Stimulated activated CD4-positive, alpha-beta T cell treated with anti-CD3 and anti-CD28 coated beads, Interleukin-1b, Interleukin-23, amount 100 ng/mL, for 1 hour (primary cell): ENCODE measurements at places on chromosomes 12 and 14.

DNA sequence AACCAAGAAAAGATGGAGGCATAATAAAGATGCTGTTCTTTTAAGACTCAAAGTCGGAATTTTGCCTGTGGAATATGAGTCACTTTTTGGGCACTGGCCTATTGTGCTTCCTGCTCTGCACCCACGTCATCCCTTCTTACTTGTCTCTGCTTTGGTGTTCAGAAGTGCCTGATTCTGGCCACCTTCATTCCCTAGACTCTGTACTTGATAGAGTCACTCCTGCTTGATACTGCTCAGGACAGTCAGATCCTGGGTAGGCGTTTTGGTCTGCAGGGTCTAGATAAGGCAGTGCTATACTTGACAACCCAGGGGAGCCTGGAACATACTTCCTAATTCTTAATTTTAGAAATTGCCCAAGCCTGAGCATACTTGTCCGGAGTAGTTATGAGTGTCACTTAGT is 1.9 kb downstream of the LRRK2 start:
- DNase-seq = no peak

- DNase-seq = no peak
Observed at GRCh38 chr12:100127766-100128511, 14.7 kb downstream of the BLTP3B start.

GRCh38 chr12:117594481-117594880 is 233.1 kb upstream of the NOS1 start:
- DNase-seq = no peak

DNA sequence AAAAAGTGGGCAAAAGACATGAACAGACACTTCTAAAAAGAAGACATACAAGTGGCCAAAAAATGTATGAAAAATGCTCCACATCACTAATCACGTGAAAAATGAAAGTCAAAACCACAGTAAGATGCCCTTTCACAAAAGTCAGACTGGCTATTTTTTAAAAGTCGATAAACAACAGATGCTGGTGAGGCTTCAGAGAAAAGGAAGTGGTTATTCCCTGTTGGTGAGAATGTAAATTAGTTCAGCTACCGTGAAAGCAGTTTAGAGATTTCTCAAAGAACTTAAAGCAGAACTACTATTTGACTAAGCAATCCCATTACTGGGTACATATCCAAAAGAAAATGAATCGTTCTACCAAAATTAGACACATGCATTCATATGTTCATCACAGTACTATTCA is 237.0 kb downstream of the KIF21A start:
- no peak for DNase-seq

DNA sequence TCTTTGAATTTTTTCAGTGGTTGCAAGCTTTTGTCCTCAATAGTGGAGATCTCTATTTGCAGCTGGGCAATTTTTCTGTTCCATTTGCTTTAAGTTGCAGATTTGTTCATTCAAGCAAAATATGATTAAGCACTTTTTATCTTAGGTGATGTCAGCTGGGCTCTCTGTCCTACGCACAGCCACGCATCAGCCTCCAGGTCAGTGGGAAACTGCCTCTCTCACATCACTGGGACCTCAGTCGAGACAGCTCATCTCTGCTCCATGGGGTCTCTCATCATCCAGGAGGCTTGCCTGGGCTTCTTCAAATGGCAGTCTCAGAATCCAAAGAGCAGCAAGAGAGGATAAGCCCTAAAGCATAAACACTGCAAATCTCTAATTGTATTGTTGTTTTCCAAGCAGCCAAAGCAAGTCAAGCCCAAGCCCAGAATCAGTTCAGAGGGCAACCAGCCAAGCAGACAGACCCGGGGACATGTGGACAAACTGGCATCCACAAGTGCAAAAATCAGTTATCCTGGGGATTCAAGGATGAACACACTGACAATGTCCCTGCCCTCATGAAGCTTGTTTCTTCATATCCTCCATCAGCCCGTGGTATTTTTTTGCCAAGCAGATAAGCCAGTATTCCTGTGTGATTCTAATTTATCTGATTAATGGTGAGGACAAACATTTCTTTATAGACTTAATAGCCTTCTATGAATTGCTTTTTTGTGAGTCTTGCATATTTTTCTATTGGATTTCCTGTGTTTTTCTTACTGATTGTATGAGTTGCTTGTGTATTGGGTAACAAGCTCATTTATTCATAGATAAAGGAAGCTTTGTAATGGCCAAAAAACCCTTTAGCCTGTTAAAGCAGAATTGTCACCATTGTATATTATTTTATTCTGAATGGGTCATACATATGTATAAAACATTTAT is 262.5 kb downstream of the GXYLT1 start:
- DNase-seq = no peak

DNA sequence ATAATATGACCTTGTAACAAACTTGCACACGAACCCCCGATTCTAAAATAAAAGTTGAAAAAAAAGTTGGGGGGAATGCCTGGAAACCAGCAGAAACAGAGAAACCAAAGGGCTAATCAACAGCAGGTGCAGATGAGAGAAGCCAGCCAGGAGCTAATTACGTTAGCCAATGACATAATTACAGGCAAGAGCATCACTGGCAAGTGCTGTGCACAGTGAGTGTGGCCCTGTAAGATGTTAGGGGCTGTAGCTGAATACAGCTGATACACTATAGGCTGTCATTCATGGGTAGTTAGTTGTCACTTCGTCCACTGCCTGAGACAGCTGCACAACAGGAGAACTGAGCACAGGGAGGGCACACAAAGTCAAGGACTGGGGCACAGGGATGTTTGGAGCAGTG is 7.3 kb upstream of the FGF23 start:
- no peak for DNase-seq

DNA sequence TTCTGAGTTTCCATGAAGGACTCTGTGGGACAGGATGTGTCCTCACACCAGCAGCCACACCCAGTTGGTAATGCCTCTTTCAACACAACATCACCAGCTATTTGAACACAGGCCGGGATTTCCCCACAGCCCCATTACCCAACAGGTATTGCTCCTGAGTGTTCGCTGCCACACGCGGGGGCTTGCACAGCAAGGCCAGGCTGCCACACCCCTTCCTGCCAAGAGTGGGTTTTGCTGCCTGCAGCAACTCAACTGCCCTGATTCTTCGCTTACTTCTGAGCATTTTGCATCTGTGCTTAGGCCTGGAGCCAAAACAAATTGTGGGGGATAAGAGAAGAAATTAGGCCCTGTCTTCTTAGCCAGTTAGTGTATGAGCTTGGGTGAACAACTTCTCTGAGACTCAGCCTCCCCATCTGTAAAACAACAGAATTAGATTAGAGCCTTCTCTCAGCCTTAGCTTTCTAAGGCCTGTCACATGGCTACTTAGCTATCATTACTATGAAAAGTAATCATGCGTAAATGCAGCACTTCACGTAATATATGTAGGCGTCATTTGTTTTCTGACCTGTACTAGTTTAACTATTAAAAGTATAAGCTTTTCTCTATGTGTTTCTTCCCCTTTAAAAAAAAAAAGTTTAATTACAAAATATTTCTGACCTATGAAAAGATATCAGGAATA is 20.0 kb downstream of the CKAP4 start:
- no peak for DNase-seq

DNA sequence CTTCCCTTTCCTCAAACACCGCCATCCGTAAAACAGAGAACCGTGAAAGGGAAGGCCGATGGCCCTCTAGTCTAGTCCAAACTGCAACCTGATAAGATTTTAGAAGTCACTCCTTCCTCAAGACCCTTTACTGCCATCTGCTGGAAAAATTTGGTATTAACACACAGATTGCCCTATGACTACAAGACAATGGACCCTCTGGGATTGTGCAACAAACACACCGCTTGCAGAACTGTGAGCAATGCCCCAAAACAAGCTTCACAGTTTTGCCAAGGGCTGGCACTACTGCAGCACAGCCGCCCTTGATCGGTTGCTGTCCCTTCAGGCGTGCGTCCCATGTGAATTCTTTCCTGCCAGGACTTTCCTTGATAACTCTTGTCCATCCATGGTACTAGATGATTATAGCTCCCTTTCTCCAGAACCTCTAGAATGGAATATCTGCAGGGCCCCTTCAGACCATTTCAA is 23.1 kb downstream of the LLPH start:
- peak; percentile 9 for DNase-seq

GRCh38 chr14:23831596-23831995 is 122.0 kb upstream of the DHRS4 start:
- no peak for DNase-seq

DNA sequence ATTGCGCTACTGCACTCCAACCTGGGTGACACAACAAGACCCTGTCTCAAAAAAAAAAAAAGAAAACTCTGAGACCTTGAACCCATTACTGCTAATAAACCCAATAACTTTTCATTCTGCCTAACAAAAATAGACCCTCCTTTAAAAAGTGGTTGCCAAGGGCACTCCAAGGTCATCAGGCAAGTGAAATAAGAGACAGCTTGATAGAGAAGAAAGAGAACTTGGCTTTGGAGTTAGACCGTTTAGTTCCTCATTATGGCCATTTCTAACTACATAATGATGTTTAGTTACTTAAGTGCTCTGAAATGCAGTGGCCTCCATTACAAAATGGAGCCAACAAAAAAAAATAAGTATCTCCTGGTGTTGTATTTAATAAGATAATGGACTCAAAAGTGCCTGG is 55.9 kb downstream of the PHLDA1 start:
- no peak for DNase-seq

- no peak for DNase-seq
Observed at GRCh38 chr14:21987937-21988336, 314.3 kb upstream of the OR4E1 start.

GRCh38 chr12:33383503-33383902 is 56.1 kb downstream of the SYT10 start:
- no peak for DNase-seq

DNA sequence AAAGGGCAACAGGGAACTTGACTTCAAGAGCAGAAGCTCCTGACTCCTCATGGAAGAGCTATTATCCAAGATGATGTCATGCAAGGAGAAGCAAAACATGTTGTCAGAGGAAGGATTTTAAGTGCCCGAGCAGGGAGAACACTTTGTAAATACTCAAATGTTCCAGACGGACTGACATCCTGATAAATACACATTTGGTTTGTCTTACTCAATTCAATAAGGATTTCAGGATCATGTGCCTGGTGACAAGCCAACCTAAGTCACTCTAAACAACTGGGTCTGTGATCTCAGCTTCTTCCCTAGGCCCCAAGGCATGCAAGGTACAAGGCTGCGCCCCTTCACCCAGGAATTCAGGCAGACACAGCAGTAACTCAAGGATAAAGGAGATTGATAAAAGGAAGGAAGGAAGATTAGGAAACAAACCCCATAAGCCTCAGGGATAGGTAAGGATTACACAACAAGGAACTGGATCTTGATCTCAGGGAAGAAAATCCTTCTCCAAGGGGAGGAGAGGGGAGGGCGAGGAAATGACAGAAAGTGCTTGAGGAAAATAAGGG is 26.8 kb upstream of the CEBPE start:
- no peak for DNase-seq

DNA sequence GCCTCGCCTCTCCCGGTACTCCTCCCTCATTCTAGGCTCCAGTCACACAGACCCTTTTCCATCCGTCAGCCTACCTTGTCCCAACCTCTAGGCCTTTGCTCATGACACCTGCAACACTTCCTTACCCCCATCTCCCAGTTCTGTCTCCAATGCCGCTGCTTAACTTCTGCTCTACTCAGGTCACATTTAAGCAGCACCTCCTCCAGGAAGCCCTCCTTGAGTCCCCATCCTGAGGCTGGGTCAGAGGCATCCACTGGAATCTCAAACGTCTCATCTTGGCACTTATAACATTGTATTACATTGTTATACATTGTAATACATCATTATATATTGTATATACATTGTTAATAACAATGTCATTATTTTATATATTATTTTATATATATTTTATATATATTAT is 32.8 kb downstream of the RASAL1 start:
- no peak for DNase-seq

DNA sequence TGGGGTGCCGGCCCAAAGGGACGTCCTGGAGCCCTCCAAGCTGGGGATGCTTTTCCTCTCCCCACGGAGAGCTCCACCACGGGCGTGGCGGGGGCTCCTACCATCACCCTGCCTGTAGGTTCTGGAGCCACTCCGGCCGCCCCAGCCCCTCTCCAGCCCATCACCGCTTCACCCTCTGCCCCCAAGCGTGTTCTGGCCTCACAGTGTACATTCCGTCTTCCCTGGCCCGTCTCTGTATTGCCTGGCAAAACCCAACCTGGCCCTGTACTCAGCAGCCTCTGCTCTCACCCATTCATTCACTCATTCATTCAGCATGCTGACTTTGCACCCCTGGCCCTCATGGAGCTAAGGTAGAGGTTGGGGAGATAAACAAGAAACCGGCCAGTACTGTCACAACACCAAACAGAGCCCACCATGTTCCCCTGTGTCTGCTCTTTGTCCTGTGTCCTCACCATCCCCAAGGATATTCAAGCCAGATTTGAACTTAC is 20.3 kb downstream of the SLC25A29 start:
- no peak for DNase-seq

GRCh38 chr14:39025250-39025809 is 77.7 kb downstream of the SEC23A start:
- no peak for DNase-seq

DNA sequence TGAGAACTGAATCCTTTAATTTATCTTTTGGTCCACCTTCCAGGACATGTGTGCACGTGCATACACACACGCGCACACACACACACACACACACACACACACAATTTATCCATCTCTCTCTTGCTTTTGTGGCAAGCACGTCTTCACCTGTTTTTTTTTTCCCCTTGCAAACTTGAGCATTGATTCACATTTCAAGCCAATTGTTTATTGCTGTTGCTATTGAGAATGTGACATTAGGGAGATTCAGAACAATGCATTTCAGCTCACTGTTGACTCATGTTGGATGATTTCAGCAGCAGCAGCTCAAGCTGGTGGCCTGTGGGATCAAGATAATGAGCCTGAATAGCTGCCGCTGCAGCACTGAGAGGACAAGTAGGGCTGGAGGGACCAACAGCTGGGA is 128.9 kb downstream of the SNAPC1 start:
- DNase-seq = no peak

GRCh38 chr12:46303039-46303666 is 34.3 kb upstream of the SLC38A1 start:
- DNase-seq = peak; percentile 11

DNA sequence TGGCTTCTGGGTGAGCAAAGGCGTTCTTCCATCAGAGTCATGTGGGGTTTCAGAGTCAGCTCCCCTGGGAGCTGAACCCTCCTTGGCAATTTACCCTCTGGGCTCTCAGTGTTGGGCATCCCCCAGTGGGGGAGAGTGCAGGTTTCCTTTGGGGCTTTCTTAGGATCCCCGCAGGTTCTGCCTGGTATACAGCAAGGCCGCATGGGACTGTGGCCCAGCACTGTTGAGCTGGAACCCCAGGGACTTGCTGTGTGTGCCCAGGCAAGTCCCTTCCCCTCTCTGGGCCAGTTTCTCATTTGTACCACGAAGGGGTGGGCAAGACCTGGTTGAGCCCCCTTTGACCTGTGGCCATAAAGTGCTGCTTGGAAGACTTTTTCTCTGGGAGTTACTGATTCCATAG is 5.5 kb downstream of the FAM181A start:
- DNase-seq = no peak

DNA sequence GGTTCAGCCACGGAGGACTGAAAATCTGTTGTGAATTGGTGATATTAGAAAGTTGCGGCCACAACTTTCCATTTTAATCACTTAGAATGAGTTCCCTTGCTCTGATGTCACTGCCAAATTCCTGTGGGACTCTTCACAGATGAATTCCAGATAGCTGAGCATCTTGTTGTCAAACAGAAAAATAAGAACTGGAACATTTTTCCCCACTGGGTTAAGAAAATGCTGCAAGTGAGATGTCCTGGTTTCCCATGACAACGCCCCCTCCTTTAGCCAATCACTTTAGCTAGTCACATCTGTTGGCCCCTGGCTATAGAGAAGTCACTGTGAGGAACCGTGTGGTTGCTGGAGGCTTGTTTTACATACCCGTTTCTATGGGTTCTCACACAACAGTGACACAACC is 135.9 kb downstream of the KTN1 start:
- DNase-seq = no peak
